Activated naive CD4-positive, alpha-beta T cell treated with anti-CD3 and anti-CD28 coated beads for 36 hours (primary cell): ENCODE measurements at places on chromosomes 12 and 14. TPM values are rescaled to one million over a fixed set of nuclear protein-coding genes. Genes with fewer than 3 reads are reported as not detected.

- no peak for DNase-seq
These were observed 1.4 kb downstream of the SERPINA9 start for GRCh38 chr14:94474581-94475031.

The EXOC3L4 gene
- not detected for total RNA-seq

DNA sequence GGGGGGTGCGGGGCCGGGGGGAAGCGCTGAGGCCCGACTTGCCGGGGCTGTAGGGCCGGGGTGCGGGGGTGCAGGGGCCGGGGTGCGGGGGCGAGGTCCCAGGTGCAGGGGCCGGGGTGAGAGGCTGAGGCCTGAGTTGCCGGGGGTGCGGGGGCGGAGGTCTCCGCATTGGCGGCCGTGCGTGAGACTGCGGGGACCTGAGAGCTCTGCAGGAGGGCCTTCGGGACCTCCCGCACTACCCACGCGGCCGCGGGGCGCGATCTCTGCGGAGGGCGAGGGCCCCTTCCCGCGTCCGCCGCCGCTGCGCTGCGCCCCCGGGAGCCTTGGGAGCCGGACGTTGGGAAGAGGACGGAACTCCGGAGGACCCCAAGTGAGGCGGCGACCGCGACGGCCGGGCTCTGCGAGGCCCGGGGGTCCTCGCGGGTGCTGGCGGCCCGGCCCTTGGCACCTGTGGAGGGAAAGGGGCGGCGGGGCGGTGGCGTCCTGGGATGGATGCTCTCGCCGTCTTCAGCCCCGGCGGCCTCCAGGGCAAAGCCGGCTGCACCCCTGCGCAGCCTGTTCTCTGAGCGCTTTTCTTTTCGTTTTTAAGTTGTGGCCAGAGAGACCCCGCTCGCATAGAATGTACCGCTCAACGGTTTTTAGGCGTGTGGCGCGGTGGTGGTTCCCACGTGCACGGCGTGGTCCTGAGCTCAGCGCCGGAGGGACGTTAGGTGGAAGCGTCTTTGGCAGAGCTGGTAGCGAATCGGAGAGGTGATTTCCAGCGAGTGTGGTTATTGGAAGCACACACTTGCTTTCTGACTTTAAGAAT is 1.3 kb downstream of the PIWIL1 start:
- DNase-seq, result no peak

DNA sequence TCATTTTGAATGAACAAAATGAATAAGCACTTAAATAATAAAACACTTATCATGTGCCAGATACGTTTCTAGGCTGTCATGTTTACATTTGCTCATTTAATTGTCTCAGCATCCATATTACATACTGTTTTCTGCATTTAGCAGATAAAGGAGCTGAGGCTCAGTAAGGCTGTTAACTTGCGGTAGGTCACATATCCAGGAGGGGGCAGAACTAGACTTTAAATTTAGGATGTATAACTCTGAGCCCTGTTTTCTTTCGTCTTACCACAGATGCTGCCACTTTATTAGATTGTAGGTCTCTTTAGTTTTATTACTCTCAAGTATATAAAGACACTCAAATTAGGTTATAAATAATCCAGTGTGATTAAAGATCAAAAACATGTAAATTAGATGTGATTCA is 17.7 kb downstream of the IRAK4 start:
- DNase-seq, result no peak

The KRT3 gene
- total RNA-seq, result not detected

DNA sequence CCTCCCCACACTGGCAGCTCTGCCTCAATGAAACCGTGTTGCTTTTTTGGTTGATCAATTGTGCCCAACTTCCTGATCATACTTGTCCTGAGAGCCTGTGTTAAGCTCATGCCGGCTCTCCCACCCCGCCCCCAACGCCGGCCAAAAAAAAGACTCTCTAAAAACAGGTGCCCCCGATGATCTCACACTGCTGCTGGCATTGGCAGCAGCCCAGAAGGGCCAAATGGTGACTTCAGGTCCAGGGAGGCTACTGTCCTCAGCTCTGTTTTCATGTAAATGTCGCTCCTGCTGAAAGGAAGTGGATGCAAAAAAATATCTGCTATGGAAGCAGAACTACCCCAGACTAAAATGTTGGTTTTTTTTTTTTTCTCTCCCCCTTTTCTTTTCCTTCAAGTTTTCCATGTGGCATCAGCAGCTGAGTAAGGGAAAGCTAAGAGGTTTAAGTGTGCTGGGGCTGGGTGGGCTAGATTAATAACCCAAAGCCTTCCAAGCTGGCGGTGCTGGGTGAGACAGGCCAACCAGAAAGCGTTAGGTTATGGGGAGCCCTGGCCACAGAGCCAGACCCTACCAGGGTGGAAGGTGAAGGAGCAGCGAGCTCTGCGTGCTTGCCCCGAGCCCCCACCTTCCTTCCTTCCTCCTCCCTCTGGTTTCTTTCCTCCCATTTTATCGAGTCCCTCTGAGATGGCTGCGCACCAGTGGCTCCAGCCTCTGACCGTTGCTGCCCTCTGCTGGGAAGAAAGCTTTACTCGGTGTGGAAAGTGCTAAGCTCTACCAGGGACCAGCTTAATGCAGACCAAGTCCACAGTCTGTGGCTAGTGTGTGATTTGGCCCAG is 396.1 kb downstream of the NRXN3 start:
- DNase-seq, result peak; percentile 85

- no peak for DNase-seq
These were observed 29.1 kb downstream of the PLEKHG3 start for GRCh38 chr14:64733321-64733720.

The KRT73 gene
- total RNA-seq, result 2.1 TPM

The MANSC4 gene
- total RNA-seq, result not detected

- no peak for DNase-seq
These were observed 198.2 kb downstream of the BTG1 start for GRCh38 chr12:91947459-91947858.

The RBP5 gene
- not detected for total RNA-seq

- no peak for DNase-seq
These were observed 84.9 kb downstream of the WSCD2 start for GRCh38 chr12:108213871-108214445.
